ENCODE measurements at places on chromosomes 3 and 15.
A peak's percentile ranks its signal among the peaks of the same experiment; 100 is the strongest.

DNA sequence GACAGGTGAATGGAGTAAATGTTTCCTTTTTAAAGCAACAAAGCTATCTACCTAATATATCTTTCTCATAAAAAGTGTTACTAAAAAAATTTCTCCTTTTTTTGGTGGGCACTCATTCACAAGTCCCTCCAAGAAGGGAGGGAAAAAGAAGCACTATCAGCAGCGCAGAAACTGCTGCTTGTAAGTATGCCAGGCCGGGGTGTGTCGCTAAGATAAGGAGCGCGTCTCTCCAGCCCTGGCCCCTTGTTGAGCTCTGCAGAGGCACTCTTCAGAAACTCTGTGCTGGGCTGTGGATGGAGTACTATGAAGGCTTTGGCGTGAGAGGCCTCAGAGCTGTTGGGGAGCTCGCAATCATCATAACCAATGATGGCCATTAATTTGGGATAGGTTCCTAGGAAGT lies 49.1 kb downstream of the ZDHHC3 start:
- no peak for DNase-seq

GRCh38 chr15:76983590-76984375 lies 11.1 kb upstream of the PSTPIP1 start:
- no peak for DNase-seq

DNA sequence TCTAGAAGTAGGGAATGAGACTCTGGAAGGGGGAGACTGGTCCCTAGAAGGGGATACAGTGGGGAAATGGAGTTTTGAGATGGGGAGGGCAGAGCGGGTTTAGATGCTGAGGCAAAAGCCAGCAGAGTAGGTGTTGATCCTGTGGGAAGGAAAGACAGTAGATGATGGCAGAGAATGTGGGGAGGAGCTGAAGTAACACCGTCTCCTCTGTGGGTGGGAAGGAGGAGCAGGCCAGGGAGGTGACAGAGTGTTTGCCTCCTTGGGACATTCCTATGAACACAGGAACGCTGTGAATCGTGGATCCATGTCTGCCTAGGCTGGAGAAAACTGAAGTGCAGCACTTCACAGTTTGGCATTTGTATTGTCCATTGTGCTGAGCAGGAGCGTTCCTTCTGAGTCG lies 20.4 kb downstream of the GRK7 start:
- no peak for DNase-seq

GRCh38 chr3:190429681-190430080 lies 20.0 kb downstream of the TMEM207 start:
- peak; percentile 19 for DNase-seq

DNA sequence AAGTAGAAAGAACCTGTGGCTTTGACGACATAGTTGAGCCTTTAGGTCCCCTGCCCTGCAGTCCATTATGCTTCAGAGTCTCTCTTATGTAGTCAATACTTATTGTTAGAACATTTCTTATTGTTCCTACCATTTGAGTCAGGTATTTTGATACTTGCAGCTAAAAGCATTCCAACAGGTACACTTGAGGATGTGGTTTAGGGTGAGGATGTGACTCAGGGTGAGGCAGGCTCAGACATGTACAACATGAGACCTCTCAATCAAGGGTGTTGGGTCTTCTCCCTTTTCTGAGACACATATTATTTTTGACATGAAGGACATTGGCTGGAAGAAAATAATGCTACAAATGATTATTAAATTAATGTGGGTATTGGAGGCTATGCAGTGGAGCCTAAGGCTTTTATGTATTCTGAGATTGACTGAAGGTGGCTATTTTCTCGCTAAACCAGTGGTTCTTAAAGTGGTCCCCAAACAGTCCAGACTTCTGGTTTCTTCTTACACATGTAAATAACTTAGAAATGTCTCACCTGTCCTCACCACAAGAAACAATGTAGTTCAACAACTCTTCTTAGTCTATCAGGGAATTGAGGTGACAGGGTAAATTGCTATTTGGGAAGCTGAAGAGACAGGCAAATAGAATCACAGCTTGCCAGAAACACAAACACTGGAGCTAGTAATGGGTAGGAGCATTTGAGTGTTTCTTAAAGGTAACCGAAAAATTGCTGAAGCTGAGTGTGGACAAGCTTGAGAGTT lies 135.5 kb upstream of the ZPLD1 start:
- DNase-seq, result no peak

DNA sequence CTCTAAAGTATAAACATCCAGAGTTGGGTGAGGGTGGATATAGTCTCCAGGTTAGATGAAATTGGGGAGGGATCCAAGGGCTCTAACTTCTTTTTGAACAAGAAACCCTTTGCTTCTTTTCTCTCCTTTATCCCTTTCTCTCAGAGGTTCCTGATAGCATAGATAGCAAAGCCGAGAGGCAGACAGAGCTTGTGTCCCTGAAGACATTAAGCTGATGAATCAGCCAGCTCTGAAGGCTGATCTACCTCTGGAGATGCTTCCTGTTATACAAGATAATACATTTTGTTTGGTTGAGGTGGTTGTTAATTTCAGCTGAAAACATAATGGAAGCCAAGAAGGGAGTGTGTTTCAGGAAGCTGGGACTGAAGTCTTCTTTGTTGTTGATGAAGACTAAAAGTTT lies 193.2 kb downstream of the PDCD6IP start:
- DNase-seq, result no peak

GRCh38 chr15:96320703-96321638 lies 9.5 kb upstream of the NR2F2 start:
- DNase-seq, result no peak

DNA sequence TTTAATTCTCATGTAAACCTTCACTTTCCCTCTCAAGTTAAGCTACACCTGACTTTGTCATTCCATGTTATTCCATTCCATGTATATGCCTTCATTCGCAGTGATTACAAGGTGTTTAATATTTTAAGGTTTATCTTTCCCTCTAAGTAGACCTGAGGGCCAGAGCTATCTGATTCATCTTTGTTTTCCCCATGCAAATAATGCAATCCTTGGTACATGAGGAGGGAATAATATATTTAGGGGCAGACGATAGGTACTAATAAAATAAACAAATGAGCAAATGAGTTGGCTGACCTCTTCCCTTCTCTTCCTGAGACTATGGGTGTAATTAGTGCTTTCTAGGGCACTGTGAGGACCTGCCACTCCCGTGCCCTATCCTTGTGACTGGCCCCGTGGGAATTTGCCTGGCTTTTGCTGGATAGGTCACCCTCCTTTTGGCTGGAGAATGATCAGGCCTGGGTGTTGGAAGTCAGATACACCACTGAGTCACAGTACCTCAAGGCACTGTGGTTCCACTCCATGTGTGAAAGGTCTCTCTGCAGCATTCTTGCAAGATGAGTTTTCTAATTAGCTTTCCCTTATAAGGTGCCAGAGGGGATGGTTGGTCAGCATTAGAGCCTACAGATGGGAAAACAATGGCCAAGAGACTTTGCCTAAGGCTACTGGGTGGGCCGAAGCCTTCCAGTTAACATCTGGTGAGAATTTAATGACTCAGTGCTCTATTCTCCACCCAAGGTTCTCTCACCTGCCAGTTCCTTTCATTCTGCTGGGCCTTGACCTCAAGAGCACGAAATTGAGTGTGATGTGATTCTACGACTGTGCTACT lies 183.2 kb downstream of the P3H2 start:
- peak; percentile 94 for DNase-seq

DNA sequence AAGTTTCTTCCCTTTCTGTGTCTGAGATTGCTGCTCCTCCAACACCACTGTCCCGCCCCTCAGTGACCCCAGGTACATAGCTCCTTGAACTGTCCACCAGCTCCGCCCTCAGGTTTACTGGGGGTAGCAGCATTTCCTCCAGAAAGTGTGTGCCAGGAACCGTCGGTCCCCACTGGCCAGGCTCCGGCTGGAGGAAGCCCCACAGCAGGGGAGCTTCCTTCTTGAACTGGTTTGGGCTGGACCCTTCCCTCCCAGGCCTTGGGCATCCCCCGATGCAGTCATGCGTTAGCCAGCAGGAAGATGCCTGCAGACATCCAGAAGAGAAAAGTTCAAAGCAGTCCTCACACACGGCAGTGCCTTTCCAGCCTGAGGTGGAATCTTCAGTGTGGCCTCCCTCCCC lies 19.7 kb downstream of the PAK6 start:
- DNase-seq, result no peak

DNA sequence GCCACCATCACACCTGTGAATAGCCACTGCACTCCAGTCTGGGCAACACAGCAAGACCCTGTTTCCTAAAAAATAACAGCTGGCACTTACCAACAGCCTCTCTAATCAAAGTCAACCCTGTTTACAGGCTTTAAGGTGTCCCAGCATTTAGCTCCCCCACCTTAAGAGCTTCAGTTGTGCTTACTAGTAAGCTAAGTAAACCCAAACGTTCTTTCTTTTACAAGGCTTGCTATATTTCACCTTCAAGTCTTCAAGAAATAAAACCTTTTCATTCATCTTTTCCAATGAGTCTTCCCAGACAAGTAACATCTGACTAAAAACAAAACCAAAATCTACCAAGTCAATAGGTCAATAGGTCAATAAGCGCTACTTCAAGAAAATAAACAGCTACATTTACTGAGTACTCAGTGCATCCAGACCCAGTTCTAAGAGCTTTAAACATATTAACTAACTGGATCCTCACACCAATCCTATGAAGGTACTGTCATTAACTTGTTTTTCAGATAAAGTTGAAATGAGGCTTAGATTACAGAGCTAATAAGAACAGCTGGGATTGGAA lies 62.4 kb downstream of the PBRM1 start:
- no peak for DNase-seq

DNA sequence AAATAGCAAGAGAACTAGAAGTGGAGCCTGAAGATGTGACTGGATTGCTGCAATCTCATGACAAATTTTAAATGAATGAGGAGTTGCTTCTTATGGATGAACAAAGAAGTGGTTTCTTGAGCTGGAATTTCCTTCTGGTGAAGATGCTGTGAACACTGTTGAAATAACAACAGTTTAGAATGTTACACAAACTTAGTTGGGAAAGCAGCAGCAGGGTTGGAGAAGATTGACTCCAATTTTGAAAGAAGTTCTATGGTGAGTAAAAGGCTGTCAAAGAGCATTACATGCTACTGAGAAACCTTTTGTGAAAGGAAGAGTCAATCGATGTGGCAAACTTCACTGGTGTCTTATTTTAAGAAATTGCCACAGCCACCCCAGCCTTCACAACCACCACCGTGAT lies 220.9 kb upstream of the LRRFIP2 start:
- DNase-seq, result no peak

- DNase-seq, result no peak
These were observed 28.0 kb downstream of the GABRB3 start for GRCh38 chr15:26744894-26745293.

GRCh38 chr3:47512416-47513124 lies 942 bp downstream of the ELP6 start:
- no peak for DNase-seq

DNA sequence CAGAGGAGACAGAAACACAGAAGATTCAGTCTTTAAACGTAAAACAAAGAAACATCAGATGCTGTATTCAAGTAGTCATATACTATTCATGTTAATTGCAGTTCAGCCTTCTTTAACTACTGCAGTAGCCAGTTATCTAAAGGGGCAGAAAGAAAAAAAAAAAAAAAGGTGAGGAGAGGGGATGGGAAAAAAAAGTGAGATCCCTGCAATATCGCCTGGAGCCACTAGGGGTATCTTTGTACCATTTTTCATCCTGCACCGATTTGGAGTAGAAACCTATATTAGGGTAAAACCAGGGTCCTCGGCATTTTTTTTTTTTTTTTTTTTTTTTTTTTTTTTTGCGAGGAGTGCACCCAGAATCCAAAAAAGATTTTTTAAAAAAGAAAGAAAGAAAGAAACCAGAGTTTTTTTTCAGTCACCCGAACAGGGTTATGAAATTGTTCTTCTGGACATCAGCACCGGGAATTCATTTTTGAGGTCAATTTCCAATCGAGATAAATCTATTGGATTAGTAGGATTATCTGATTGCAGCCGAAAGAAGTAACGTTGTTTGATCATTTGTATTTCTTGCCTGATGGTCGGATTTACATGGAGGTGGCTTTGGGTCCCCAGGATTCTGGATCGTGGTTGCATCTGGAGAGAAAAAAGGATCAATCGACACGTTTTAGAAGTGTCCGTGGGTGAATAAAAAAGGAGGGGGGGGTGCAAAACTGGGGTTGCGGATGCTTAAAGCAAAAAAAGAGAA lies 186.7 kb downstream of the NLGN1 start:
- DNase-seq, result peak; percentile 5
